IMR-90 (cell line): ENCODE measurements at places on chromosomes 7 and 10.
A peak's percentile ranks its signal among the peaks of the same experiment; 100 is the strongest.

GRCh38 chr7:27688646-27689045 lies 26.0 kb upstream of the HIBADH start:
- DNase-seq: no peak

- DNase-seq: no peak
Observed at GRCh38 chr10:86083664-86084175, 282.9 kb downstream of the GRID1 start.

DNA sequence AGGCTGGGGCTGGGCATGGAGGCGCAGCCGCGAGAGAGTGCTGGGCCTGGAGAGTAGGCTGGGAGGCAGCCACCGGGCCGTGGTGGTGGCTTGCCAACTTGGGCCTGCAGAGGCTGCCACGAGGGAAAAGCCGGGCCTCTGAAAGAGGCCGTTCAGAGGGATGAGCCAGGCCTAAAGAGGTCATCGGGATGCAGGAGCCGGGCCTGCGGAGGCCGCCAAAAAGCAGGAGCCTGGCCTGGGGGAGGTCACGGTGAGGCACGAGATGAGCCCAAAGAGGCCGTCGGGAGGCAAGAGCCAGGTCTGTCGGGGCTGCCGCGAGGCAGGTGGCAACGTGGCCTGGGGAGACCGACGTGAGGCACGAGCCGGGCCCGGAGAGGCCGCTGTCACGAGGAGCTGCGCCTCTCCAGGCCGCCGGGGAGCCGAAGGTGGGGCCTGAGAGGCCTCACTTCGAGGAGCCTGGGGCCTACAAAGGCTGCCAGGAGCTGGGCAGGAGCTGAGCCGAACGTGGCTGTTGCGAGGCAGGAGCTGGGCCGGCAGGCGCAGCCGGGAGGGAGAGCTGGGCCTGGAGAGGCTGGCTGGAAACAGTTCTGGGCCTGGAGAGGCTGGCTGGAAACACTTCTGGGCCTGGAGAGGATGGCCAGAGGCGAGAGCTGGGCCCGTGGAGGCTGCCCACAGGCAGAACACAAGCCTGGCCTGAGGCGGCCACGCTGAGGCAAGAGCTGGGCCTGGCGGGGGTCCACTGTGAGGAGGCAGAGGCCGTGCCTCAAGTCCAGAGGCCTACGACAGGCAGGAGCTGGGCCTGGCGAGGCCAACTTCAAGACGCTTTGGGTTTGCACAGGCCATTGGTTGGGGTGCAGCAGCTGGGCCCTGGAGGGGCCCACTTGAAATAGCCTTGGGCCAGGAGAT lies 24.6 kb downstream of the MDH2 start:
- DNase-seq: no peak

DNA sequence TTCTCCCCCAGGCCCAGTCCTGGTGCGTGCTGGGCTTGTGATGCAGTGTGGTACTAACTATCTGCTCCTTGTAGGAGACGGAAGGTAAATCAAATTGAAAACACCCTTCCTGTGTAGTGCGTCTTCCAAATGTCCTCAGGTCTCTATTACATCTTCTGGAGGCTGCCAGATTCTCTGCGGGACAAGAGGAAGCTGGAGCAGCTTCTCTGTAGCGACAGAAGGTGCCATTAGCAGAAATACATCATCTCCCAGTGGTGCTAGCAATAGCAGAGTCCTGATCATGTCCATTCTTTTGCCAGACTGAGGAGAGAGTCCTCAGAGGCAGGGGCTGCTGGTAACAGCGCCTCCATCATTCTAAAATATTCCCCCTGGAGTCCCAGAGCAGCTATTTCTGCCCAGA lies 675.2 kb downstream of the LRMDA start:
- no peak for DNase-seq

DNA sequence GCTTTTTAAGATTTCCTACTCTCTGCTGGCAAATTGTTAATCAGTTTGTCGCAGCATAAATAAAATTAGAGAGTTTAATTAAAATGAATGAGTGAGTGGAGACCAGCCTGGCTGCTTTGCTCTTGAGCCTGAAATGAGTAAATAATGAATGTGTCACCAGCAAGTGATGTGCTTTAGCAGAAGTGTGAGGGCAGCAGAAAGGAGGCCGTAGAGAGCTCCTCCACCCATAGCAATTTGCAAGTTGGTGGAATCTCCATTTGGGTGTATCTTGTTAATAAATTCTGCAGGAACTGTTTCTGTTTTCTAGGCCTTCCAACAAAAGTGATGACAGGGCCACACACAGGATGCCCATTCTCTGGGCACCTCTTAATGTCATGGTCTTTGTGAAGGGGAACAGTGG lies 18.8 kb upstream of the ERCC6 start:
- no peak for DNase-seq

- DNase-seq: peak; percentile 73
Observed at GRCh38 chr7:40571796-40572195, 437.0 kb downstream of the SUGCT start.
